ENCODE measurements at places on chromosomes 1 and 21.

- no peak for DNase-seq
These were observed 61.2 kb downstream of the VANGL1 start for GRCh38 chr1:115702959-115703358.

- no peak for DNase-seq
These were observed 545 bp downstream of the PATJ start for GRCh38 chr1:61742620-61743430.

DNA sequence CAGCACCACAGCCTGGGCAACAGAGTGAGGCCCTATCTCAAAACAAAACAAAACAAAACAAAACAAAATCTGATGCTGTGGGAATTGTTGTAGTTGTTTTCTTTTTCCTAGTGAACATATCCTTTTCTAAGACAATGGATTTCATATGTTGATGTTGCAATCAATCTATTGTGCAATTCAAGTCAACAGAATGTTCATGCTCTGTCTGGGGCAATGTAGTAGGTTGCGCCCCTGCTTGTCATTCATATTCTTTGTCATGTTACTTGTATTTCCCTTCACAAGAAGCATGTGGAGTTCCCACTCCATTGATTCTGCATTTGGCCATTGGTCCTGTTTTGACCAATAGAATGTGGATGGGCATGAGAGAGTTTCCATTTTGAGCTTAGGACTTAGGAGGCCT, 223.9 kb downstream of the DUSP10 start:
- DNase-seq = no peak

GRCh38 chr21:46205766-46206162, 21.5 kb upstream of the SPATC1L start:
- no peak for DNase-seq

DNA sequence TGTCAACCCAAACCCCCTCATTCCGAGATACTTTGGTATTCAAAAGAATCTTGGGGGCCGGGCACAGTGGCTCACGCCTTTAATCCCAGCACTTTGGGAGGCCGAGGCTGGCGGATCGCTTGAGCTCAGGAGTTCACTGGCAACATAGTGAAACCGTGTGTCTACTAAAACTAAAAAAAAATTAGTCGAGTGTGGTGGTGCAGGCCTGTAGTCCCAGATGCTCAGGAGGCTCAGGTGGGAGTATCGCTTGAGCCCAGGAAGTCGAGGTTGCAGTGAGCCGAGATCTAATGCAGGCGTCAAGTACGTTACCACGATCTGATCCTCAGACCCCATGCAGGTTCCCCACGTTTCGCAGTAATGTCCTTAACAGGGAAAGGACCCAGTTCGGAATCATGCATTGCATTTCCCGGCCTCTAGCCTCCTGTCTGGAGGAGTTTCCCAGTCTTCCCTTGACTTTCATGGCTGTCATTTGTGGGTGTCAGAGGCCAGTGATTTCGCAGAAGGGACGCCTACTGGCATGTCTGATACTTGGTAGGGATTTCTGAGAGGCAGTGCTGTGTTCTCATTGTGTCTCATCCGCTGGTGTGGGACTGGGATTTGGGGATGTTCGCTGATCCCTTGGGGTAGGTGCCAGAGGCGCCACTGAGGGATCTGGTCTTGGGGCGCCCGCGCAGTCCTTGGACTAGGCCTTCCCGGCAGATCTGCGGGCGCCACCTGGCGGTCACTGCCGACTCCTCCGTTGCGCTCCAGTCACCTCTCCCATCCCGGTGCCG, 39.3 kb upstream of the HMGN1 start:
- DNase-seq = peak; percentile 45

GRCh38 chr1:247209396-247209795, 37.6 kb upstream of the ZNF124 start:
- no peak for DNase-seq

Measured in NCI-H748 treated with DMSO at 0.1 percent for 48 hours (cell line).